ENCODE measurements at places on chromosomes 1 and 21.
A peak's percentile ranks its signal among the peaks of the same experiment; 100 is the strongest.

DNA sequence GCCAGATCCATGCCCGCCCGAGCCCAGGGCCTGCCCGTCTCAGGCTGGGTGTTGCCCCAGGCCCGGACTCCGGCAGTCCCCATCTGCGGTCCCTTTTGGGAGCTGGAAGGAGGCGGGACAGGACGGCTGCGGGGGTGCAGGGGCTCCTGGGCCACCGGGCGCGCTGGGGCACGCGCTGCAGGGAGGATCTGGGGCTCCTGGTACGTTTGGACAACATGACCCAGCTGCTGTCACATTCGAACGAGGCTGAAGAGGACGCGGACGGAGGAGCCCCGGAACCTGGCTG, 6.6 kb upstream of the CALML6 start:
- no peak for DNase-seq

GRCh38 chr1:109201123-109201703, 12.5 kb upstream of the SARS1 start:
- peak; percentile 41 for DNase-seq

DNA sequence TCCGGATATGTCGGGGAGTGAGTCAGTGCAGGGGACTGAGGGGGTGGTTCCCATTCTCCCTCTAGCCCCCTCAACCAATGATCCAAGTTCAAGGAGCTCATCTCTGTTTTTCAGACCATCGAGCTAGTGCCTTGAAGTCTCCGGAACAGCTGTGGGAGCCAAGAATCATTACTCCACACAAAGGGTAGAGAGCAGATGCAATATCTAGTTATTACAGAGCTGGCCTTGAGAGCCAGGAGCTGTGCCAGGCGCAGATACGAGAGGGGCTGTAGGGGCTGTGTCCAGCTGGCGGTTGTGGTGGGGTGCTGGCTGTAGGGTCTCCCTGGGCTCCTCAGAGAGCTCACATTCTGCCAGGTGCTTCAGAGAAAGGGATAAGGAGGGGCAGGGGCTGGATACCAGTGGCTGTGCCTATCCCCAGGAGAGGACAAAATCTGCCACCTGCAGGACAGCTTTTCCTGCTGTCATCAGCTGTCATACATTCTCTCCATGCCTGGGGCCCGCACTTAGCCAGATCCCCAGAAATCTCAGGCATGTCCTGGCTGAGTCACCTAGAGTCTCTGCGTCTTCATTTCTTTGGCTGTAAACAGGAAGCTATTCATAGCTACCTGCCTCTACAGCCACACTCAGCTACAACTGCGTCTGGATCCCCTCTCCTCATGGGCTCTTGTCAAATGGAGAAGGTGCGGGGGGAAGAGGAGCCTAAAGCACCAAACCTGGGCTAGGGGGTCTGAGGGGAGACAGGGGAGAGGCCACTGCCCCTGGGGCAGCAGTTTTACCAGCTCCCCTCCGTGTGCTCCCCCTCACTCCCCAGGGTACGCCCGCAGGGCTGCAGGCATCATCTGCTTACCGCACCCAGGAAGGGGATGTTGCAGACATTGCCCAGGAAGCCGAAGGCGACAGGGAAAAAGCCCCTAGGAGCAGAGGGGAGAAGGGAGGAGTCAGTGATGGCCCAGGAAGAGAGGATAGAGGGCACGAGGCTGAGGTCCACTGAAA, 2.4 kb upstream of the KISS1 start:
- no peak for DNase-seq

GRCh38 chr21:43757601-43758000, 18.5 kb downstream of the CSTB start:
- no peak for DNase-seq

DNA sequence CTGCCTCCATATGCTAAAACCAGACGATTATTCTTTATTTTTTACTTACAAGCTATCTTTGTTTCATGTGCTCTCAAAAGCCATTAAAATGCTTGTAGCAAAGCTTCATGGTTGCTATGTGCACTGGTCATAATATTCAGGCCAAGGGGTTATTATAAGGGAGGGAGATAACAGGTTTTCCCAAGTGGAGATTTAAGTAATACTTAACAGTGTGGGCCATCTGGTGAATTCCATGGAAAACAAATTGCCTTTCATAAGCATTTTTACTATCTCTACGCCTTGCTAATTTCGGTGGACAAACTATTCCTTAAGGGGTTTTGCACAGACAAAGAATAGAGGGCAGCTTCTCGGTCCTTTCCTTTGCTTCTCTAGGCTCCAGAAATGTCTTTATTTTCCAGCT, 137.8 kb downstream of the NUF2 start:
- no peak for DNase-seq

- DNase-seq, result peak; percentile 60
These were observed 33.5 kb downstream of the GPA33 start for GRCh38 chr1:167056529-167057231.

GRCh38 chr21:33492571-33492970, 1.1 kb upstream of the DNAJC28 start:
- no peak for DNase-seq
